ENCODE measurements at places on chromosomes 1 and 21.

DNA sequence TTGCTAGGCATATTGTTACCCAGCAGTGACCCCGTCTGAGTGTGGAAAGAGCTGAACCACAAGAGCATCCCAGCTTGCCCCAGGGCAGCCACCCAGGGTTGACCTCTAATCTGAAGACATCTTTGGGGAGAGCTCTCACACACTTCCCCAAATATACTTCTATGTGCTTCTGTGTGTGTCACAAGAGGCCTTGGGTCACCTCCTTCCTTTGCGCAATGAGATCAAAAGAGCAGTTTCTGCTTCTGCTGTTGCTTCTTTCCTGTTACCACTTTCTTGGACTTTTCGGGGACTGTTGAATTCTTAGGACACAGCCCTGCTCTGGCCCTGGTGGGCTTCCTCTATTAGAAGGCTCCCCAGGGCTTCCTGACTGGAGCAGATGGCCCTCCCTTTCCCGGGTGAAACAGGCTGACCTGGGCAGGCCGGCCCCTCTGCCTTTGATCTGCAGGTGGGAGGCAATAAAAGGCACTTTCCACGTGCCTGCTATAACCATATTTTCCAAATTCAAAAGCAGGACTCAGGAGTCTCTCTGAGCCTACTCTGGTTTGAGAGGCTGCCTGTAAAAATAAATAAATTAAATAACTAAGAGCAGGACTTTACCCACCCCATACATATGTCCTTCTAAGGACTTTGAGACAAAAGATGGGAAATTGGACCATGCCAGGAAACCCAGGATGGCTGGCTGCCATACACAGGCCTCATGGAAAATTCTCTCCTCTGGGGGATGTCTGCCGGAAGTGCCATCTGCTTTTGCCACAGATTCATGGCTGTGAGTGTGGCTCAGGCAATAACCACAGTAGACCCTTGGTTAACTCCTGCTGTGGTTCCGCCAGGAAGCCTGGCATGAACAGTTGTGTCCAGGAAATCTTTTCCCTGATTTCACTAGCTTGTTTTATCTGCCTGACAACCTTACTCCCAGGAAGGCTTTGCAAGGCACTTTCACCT lies 28.3 kb upstream of the RCSD1 start:
- DNase-seq = no peak

- no peak for DNase-seq
These were observed 114.8 kb upstream of the PTGFR start for GRCh38 chr1:78375996-78376395.

- peak; percentile 94 for DNase-seq
These were observed at the start of gene SMG5 for GRCh38 chr1:156282479-156283222. Gene SMG5, minus strand, starts transcription at chr1:156282825. Its CDS starts 145 bp downstream, at chr1:156282680.

- no peak for DNase-seq
These were observed 40.6 kb downstream of the SRRM1 start for GRCh38 chr1:24683713-24684162.

DNA sequence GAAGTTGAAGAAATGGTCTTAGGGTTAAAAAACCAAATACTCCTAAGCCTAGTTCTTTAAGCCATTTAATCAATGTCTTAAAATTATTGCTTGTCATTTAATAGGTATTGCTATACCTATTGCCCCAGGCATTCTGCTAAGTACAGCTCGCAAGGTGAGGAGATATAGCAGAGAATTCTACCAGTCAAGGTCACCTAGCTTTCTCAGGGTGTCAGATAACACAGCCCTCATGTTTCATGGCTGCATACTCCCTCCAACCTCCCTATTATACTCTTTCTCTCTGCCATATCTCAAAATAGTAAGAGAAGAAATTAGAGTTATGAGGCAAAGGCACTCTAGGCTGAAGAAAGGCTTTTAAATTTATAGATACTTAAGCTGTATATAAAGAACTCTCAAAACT lies 68.4 kb upstream of the GPR88 start:
- no peak for DNase-seq

GRCh38 chr1:8023995-8024313 lies 2.2 kb downstream of the ERRFI1 start:
- DNase-seq = no peak

- DNase-seq = no peak
These were observed 10.2 kb downstream of the BMP8A start for GRCh38 chr1:39501666-39502065.

- no peak for DNase-seq
These were observed 2.4 kb upstream of the SLC44A3 start for GRCh38 chr1:94817712-94818111.

DNA sequence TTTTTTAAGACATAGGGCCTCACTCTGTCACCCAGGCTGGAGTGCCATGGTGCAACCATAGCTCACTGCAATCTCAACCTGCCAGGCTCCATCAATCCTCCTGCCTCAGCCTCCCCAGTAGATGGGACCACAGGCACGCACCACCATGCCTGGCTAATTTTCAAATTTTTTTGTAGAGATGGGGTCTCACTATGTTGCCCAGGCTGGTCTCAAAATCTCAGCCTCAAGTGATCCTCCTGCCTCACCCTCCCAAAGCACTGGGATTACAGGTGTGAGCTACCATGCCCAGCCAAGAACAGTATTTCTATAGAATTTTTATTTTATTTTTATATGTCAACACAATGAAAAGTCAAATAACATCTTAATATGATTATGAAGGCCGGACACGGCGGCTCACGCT lies 10.9 kb downstream of the GNB1 start:
- no peak for DNase-seq

- no peak for DNase-seq
These were observed 30.5 kb downstream of the OTUD7B start for GRCh38 chr1:149979972-149980540.

DNA sequence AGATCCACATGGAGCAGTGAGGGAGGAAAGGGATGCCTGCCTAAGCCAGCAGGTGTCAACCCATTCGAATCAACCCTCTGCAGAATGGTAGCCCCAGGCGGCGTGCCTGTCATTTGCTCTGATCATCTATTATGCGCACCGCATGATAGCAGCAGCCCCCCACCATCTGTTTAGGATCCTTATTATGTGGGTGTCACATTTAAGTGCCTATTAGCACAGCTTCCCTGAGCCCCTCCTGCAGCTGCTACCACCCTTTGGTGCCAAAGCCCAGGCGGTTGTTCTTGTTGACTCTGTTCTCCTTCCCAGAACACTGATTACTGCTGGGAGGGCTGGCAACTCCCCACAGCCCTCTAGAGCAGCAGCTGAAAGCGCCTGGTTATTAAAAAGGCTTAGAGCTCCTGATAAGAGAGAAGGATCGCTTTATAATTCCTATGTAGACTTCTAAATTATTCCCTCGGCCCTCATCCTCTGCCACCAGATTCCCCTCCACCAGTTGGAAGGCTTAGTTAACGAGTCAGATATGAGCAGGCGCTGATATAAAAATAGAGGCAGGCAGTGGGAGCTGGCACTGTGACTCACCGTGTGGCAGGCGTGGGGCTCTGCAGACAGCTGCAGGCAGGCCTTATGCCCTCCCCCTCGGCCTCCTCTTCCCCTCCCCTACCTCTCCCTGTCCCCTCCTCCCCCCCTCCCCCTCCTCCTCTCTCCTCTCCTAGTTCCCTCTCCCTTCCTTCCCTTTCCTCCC lies 23.0 kb downstream of the ACTA1 start:
- no peak for DNase-seq

GRCh38 chr1:11475748-11476147 lies 3.2 kb upstream of the DISP3 start:
- DNase-seq = no peak

DNA sequence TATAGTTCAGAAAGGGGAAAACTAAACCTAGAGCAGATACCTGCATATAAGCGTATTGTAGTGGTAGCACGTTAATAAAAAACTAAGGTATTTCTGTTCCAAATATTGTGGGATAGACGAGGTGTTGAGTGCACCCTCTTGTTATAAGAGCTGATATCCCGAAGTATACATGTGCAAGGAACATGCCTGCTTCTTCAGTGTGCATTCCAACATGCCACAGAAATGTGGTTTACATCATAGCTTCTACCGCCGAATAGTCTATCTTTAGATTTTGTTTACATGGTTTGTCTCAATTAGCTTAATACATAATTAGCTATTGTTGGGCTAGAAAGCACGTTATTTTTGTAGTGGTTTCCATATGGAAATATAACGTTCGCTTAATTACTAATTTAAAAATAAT lies 2.2 kb downstream of the CHRM3 start:
- DNase-seq = no peak

DNA sequence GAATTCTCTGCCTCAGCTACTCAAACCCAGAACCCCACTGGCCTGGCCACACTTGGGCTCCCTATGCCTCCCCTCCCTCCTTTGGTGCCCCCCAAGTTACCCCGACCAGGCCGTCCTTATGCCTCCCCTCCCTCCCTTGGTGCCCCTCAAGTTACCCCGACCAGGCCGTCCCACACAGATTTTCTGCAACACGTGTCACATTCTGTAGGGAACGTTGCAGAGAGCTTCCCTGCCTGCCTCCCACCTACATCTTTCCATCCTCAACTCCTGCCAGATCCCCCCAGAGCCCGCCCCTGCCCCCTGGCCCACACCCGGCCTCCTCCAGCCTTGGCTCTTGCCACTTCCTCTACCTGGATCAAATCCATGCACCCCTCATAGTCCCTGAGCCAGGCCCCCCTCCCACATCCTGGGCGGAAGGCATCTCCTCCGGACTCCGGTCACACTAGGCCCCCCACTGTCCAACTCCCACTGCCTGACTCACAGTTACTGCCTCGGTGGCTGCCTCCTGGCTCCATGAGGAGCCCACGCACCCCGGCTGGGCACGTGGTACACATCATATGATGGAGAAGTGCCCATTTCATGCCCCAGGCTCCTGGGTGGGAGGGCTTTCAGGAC lies 41.2 kb downstream of the KCNAB2 start:
- DNase-seq = no peak

- DNase-seq = no peak
These were observed 2.4 kb upstream of the TAF1A start for GRCh38 chr1:222592171-222592570.

- no peak for DNase-seq
These were observed 13.7 kb upstream of the LBR start for GRCh38 chr1:225441314-225442122.

DNA sequence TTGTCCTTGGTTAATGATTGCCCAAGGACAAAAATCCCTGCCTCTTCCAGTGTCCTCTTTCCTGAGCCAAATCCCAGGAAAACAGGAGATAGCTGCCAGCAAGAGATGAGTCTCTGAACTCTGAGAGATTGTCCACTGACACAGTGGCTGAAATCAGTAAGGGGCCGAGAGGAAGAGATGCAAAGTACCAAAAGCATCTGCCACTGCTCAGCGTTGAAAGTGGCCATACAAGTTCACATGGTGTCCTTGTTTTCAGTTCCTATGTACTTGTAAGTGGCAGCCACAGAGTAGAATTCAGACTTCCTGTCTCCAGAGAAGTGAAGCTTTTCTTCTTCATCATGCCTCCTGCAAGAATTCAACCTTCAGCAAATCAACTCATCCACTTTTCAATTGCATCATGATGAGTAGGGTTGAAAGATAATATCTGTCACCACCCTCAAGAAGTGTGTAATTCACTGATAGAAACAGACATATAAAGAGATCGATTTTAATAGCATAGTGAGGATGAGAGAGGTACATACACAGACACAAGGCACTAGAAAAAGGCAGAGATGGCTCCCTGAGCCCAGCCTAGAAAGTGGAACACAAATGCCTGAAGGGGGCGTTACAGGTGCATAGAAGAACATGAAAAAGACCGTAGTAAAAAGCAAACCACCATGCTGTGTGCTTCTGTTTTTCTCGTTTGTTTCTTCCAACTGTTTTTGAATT lies 185.8 kb downstream of the MRPL39 start:
- DNase-seq = peak; percentile 38

- DNase-seq = peak; percentile 84
These were observed at the start of gene ELAPOR1 for GRCh38 chr1:109113590-109114341. Gene ELAPOR1, plus strand, starts transcription at chr1:109114115. Its CDS starts 69 bp downstream, at chr1:109114184.

- no peak for DNase-seq
These were observed 671.9 kb downstream of the ADGRL2 start for GRCh38 chr1:82472489-82473131.

GRCh38 chr1:11874258-11874562 lies 15.5 kb upstream of the NPPB start:
- DNase-seq = no peak

GRCh38 chr1:87953121-87953520 lies 624.4 kb downstream of the LMO4 start:
- no peak for DNase-seq

DNA sequence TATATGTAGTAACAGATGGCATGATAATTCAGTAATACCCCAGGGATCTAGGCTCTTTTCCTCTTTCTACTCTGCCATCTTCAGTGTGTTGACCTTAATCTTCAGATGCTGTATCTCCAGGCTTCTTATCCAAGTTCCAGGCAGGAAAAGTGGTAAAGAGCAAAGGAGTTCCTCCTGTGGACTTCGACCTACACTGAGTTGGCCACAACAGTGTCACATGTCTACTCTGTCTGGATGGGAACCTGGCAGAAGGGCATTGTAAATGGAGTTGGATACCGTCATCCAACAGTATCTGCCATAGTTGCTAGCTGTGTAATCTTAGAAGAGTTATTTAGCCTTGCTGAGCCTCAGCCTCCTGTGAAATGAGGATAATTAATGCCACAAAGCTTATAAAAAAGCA lies 21.9 kb downstream of the IL23R start:
- no peak for DNase-seq

DNA sequence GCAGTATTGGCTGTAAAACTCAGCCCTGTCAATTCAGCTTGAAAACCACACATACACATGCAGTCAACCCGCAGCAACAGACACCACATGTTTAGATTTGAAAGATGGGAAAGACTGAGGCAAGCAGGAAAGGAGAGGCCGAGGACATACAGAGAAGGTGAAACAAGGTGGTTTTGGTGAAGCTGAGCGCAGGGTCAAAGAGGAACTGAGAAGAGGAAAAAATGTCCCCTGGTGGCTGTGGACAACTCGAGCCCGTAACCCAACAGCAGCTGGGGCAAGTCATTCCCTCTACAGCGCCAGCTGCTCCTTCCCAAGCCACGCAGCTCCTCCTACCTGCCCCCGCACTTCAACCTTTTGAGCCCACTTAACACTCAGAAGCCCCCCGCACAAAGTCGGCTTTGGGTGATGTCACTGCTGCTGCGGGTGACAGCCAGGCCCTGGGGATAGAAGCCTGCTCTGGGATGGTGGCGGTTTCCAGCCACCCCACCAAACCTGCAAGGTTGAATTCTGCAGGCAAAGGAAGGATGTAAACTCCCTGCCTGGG lies 63.0 kb downstream of the KCNN3 start:
- no peak for DNase-seq

DNA sequence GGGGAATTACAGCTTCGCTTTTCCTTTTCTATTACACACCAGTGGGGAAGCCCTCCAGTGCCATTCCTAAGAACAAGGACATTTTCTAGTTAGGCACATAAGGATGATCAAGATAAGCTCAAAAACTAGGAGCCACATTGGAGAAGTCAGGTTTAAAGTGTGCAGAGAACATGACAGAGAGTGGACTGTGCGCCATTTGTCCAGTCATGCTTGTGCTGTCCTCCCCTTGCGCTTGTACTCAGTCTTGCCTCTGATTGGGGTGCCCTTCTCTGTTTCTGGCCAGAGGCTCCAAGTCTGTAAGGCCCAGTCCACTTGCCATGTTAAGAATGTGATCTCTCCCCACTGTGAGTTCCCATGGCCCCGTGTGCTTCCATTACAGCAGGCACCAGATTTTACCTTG lies 189.7 kb downstream of the DHRS3 start:
- DNase-seq = no peak

Measured in activated gamma-delta T cell treated with Interleukin-2 at 50 U/mL for 16 hours (primary cell).